T-helper 22 cell (primary cell): ENCODE measurements at places on chromosomes 4 and X.

DNA sequence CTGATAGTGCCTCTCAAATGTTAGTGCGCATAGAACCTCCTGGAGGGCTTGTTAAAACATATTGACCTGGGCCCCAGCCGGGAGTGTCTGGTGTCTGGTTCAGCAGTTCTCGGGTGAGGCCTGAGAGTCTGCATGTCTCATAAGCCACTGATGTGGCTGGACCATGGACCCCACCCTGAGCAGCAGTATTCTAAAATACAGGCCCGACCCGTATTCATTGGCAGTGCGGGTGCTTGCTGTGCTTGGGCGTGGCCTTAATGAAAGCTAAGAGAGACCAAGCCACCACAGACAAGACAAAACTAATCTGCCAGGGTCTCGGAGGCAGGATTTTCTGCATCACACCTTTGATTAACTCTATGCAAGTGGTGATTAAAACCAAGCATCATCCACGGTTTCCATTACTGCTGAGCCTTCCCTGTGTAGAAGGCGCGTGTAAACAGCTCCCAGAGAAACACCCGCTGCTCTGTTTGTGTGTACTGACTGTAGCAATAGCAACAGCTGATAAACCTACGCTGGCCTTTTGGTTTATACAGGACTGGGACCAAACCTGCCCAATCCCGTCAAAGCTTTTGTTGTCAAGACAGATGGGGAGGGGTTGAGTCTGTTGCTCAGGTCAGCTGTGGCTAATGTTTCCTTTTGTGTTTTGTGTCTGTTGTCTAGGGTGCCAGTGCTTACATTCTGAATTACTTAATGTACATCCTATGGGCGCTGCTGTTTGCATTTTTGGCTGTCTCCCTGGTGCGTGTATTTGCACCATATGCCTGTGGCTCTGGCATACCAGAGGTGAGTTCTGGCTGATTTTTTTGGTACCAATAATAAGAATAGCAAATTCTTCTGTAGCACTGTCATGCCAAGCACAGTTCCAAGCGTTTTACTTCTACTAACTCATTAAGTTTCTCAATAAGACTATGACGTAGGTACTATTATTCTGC, 40.8 kb downstream of the CLCN4 start:
- no peak for DNase-seq

- no peak for DNase-seq
Observed at GRCh38 chr4:109029987-109030386, 267.1 kb upstream of the ETNPPL start.

DNA sequence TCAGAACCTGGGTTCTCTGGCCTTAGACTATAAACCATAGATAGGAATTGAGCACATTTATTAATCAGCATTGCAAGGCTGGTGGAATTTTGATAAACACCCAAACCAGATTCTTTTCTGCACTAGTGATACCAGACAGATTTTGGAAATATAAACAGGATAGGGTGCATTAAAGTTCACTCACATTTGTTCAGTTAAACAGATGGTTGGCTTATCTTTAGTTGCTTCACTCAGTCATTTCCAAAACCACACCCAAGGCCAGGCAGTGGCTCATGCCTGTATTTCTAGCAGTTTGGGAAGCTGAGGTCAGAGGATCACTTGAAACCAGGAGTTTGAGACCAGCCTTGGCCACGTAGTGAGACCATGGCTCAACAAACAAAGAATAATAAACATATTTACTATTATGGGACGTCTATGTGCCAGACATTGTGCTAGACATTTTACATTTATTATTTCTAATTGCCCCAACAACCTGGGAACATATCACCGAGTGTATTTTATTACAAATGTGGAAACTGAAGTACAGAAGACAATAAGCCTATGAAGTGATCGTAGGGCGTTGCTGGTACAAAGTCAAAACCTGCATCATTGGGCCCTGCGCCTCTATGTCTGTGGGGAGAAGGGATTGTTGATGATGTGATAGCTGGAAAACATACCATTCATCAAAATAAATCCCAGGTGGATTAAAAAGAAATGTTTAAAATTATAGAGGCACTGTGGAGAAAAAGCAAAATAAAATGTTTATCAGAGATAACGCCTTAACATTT, 15.0 kb downstream of the ADD1 start:
- no peak for DNase-seq

GRCh38 chr4:10506077-10506476, 48.9 kb upstream of the ZNF518B start:
- DNase-seq = no peak

GRCh38 chr4:183249854-183250253, 70.2 kb downstream of the CLDN22 start:
- DNase-seq = no peak

DNA sequence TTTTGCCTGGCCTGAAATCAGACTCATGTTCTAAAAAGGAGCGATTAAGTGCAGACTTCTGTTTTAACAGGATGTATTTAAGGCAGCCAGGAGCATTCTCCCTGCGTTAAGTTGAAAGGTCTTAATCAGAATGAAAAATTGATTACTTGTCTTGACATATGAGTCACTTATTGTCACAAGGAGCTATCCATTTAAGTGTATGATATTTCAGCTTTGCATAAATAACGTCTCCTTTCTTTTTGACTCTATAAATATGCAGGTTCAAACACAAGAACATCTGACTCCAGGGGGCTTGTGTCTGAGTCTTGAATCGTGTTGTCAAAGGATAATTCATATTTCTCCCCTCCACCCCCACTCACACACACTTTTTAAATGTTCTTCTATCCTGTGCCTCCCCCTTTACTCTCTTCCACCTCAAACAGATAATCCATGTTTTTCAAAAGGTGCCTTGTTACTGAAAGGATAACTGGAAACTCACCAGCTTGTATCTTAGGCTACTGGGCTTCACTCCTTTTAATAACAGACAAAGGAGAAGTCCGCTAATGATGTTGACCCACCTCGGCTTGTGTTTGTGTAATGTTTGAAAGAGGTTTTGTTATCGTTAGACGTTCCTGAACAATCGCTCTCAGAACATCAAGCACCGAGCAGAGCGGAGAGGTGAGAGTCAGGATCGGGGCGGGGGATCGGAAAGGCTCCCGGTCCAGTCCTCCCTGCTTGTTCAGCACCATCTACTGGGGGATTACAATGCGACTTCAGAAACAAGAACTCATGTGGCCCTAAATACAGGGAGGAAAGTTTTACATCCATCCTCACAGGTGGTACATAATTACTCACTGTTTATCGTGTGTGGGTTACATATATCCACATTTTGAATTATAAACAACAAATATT, 107.5 kb upstream of the RPL34 start:
- no peak for DNase-seq

DNA sequence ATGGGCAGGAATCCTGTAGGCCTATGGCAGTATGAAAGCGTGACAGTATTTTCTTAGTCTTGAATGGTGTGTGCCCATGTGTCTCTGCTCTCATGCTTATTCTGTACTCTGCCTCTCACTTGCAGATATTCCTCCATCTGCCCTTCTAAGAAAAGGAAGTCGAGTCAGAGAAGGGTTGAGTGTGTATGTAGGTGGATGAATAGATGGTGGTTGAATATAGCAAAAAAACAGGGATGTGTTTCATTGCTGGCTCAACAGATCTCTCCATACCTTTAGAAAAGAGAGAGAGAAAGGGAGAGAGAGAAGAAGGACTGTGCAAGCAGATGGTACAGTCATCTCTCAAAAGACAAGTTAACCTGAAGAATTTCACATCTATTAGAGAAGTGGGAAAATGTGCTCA, 381.5 kb downstream of the FBXW7 start:
- DNase-seq = no peak

DNA sequence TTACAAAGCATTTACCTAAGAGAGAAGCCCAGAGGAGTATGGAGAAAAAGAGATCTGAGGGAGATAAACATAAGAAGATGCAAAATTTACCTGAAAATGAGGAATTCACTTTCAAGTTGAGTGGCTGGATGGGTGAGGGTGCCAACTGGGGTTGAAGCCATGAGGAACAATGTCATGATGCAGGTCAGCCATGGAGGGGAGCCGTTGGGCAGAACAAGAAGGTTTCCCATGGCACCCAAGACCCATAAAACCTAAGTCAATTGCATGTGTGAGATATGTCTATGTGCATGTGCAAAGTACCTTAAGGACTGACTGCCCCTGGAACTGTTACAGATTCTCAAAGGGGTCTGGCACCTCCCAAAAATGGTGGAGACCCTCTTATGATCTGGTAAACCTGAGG, 46.6 kb upstream of the PRRG1 start:
- no peak for DNase-seq

- DNase-seq = no peak
Observed at GRCh38 chr4:99834569-99834968, 17.9 kb downstream of the DAPP1 start.

GRCh38 chrX:45667666-45668065, 467.0 kb upstream of the DIPK2B start:
- DNase-seq = no peak

DNA sequence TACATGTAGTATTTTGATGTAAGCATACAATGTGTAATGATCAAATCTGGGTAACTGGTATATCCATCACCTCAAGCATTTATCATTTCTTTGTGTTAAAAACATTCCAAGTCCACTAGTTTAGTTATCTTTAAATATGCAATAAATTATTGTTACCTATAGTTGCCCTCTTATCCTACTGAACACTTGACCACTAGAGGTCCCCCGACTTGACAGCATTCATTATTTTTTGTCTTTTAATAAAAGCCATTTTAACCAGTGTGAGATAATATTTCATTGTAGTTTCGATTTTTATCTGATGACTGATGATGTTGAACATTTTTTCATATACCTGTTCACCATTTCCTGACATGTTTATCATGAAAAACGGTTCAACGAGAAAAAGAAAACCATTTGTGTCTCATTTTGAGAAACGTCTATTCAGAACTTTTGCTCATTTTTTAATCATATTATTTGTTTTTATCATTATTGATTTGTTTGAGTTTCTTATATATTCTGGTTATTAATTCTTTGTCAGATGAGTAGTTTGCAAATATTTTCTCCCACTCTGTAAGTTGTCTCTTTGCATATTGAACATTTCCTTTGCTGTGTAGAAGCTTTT, 199.0 kb upstream of the CXXC4 start:
- no peak for DNase-seq

DNA sequence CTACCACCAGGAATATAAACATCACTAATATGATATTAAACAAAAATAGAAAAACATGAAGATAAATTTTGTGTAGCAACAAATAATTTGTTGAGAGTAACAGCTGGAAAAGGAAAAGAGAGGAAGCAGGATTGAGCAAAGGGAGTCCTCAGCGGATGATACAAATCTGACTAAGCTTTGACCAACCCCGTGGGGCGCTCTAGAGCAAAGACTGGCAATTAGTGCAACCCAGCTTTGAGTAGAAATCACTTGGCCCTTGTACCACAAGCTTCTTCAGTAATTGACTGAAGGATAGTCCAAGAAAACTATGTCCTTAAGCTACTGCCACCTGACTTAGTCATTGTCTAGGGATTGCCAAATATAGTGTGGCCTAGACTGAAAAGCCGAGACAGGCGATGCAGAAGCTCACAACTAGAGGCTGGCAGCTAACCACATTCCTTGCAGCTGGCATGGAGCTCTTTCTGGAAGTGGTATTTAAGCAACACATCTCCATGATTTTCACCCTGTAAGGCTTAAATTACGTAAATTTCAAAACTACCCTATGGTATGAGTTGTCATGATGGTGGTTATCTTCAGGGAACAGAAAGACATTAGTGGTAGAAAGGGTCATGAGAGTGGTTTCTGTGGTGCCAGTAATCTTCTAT, 396.0 kb downstream of the PDGFC start:
- no peak for DNase-seq

DNA sequence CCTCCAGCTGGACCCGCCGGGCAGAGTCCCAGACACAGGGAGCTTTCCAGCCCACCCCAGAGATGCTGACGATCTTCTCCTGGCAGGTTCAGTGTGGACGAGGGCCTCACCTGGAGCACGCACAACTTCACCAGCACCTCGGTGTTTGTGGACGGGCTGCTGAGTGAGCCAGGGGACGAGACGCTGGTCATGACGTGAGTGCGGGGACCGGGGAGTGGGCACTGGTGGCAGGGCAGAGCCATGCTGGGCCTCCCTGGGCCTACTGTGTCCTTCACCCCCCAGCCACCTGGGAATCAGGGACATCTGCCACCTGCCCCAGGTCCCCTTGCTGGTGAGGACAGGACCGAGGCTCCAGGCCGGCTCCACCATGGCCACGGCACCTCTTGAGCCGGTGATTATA, 235.6 kb downstream of the AFAP1 start:
- DNase-seq = no peak

GRCh38 chr4:54004463-54004862, 59.9 kb downstream of the CHIC2 start:
- DNase-seq = no peak

- DNase-seq = no peak
Observed at GRCh38 chr4:970854-971520, 2.4 kb downstream of the DGKQ start.

- DNase-seq = no peak
Observed at GRCh38 chr4:76624241-76624681, 189.2 kb downstream of the SHROOM3 start.

GRCh38 chrX:69398881-69399280, 105.2 kb upstream of the NALF2 start:
- DNase-seq = no peak

DNA sequence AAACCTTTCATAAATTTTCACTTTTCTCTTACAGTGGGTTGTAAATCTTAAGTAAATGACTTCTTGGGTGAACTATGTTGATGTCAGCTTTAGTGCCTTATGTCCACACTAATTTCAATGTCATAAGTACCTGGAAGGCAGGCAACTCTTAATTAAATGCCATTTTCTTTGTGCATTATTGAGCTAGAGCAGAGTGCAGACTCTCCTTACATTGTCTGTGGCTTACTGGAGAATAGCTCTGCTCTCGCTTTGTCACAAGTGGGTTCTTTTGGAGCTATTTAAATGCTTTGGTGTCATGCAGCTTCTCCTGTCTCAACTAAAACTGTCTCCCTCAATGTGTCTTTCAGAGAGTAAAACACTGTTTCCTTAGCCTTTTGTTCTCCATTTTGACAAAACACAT, 411.6 kb downstream of the STIM2 start:
- DNase-seq = no peak

GRCh38 chr4:103645991-103646390, 73.8 kb downstream of the TACR3 start:
- no peak for DNase-seq

GRCh38 chr4:76639288-76639687, 204.3 kb downstream of the SHROOM3 start:
- DNase-seq = no peak

GRCh38 chr4:124334119-124334518, 378.4 kb downstream of the ANKRD50 start:
- DNase-seq = no peak

- DNase-seq = no peak
Observed at GRCh38 chr4:133812236-133812635, 389.4 kb downstream of the PABPC4L start.
